ENCODE measurements at places on chromosomes 6 and 20.

- no peak for DNase-seq
These were observed 56.3 kb downstream of the HLA-DPB1 start for GRCh38 chr6:33132081-33132524.

GRCh38 chr6:106168097-106168888 is 82.2 kb downstream of the PRDM1 start:
- no peak for DNase-seq

GRCh38 chr6:160534050-160534696 is 129.9 kb downstream of the LPA start:
- DNase-seq: peak; percentile 39

DNA sequence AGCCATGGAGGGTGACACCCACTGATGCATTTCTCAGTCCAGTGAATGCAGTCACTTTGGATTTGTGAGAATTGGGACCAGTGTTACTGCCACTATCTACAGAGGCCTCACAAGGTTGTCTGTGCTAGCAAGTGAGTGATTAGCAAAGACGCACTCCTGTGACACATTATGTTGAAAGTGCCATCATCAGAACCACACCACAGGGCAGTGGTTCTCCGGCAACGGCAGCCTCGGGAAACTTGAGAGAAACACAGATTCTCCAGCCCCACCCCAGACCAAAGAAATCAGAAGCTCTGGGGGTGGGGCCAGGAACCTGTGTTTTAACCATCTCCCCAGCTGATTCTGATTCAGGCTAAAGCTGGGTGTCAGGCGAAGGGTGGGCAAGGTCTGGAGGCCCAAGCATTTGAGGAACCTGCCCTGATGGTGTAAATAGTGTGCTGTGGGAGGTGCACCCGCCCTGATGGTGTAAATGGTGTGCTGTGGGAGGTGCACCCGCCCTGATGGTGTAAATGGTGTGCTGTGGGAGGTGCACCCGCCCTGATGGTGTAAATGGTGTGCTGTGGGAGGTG is 39.9 kb downstream of the TMEM242 start:
- DNase-seq: no peak
